Activated T-helper 1 cell treated with anti-CD3 and anti-CD28 coated beads, Interleukin-2, amount 50 U/mL, for 16 hours (primary cell): ENCODE measurements at places on chromosomes 5 and 9.
A peak's percentile ranks its signal among the peaks of the same experiment; 100 is the strongest.

- no peak for DNase-seq
These were observed 873 bp downstream of the C9orf50 start for GRCh38 chr9:129619787-129620668.

- no peak for DNase-seq
These were observed 262.9 kb upstream of the DMAC1 start for GRCh38 chr9:8062459-8062858.

GRCh38 chr9:70947086-70947485 lies 174.3 kb downstream of the TRPM3 start:
- DNase-seq: no peak

GRCh38 chr5:147835386-147835798 lies 3.9 kb upstream of the SPINK1 start:
- no peak for DNase-seq

DNA sequence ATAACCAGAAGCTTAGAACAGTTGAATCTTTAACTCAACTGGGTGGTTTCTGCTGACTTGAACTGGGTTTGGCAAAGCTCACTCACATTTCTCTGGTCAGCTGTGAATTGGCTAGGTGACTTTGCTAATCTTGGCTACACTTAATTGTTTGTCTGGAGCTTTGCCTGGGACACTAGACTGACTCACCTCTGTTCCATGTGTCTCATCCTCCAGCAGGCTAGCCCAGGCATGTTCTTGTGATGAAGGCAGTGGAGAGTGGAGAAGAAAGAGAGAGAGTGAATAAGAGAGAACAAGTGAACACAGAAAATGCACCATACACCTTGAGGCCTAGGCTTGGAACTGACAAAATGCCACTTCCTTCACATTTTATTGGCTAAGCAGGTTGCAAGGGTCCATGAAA lies 32.6 kb downstream of the SPATA31D1 start:
- DNase-seq: no peak

- no peak for DNase-seq
These were observed 85.9 kb downstream of the SLC12A2 start for GRCh38 chr5:128169401-128170017.

- no peak for DNase-seq
These were observed 36.8 kb upstream of the NEK6 start for GRCh38 chr9:124220946-124221451.

GRCh38 chr9:3331801-3332200 lies 194.0 kb downstream of the RFX3 start:
- DNase-seq: no peak

DNA sequence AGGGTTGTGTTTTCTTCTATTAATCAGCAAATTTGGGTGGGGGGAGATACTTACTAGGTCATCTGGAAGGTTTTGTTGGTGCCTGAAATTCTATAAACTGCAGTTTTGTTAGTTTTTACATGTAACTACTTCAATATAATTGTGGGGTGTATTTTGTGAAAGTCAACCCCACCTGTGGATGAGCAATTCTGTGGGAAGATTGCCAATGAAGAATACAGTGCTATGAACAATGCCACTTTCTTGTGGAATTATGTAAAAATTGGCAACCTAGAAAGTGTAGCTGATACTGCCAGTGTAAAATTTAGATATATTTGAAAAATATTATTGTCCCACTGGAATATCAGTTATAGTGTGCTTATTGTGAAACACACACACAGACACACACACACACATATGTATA lies 80.7 kb downstream of the VCAN start:
- DNase-seq: no peak

GRCh38 chr9:126341902-126342301 lies 15.3 kb downstream of the MVB12B start:
- no peak for DNase-seq

DNA sequence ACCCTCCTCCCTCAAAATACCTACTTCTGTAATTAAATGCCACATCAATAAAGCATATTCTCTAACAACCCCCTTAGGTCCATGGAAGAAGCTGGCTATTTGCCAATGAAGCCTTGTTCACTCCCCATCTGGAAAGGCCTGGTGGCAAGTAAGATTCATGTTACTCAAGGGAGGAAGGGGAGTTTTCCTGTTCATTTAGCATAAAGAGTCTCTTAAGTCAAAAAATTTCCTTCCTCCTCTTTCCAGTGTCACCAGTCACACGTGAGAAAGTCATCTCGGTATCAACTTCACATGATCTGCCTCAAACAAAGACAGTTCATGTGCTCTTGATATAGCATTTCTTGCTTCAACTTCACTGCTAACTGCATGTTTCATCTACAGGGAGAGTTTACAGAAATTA lies 32.7 kb upstream of the RIC1 start:
- no peak for DNase-seq

- DNase-seq: no peak
These were observed 167.3 kb downstream of the KDM4C start for GRCh38 chr9:6924988-6925563.

DNA sequence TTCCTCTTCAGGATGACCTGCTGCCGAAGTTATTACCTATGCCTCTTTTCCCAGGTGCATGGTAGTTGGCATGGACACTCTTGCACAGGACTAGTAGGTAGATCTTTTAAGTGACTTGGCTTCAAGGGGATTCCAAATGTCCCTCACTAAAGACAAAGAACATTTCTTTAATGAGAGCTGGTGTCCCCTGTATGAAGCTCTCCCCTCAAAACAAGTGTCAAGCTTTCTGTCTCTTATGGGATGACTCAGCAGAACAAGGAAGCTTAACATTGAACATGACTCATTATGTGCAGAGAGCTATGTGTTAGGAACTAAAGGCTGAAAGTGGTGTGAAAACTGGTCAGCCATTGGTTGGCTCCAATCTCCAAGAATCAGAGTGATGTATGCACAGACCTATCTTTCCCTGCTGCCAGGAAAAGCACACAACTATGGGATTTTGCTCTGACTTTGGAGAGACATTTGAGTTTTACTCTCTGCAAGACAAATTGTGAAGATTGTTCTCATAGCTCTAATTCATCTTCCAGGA lies 120.5 kb downstream of the PRDM6 start:
- DNase-seq: no peak

DNA sequence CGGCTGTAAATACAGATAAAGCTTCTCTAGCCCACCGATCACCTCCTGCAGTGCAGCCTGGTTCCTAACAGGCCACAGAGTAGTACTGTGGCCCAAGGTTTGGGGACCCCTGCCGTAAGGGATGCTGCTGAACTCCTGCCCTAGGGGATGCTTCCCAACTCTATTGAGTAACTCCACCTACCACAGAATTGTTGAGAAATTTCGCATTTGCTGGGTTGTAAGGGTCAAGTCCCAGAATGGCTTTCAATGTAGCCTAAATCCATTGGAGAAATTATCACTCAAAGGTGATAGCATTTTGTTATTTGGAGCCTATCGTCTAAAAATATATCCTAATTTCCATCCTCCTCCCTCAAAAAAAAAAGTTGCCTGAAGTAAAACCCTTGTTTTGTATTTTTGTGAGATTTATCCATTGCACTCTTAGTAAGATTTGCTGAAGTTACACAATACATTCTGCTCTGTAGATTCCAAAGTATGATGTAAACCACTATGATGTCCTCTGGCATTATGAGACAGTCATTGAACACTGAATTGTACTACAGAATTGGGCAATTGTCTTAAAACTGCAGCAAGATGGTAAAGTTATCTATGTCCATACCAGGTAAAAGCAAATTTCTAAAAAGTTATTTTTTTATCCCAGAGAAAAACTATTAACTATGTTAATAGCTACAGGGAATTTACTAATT lies 14.0 kb downstream of the ACTBL2 start:
- DNase-seq: no peak

DNA sequence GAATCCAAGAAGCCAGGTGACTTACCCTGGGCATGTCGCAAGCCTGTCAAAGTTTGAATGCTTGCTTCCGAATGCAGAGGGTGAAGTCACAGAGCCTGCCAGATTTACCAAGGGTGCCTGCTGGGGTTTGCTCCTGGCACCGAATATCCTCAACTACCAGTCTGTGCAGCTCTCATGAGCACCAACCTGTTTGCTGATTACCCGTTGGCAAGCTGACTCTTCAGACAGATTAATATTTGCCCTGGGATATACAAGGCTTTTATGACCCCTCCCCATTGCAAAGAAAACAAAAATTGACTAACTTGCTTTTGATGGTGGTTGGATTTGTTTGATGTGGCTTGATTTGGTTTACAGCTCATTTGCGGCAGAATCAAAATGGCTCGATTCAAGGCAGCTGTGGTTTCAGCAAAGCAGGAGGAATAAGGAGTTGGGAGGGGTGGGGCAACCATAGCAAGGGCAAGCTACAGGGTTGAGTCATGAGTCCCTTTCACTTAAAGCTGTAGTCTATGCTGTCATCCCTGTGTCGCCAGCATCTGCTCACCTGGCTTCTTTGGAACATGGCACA lies 82.3 kb upstream of the AGXT2 start:
- DNase-seq: peak; percentile 7

- DNase-seq: no peak
These were observed 156.1 kb downstream of the TTC39B start for GRCh38 chr9:15150939-15151338.

DNA sequence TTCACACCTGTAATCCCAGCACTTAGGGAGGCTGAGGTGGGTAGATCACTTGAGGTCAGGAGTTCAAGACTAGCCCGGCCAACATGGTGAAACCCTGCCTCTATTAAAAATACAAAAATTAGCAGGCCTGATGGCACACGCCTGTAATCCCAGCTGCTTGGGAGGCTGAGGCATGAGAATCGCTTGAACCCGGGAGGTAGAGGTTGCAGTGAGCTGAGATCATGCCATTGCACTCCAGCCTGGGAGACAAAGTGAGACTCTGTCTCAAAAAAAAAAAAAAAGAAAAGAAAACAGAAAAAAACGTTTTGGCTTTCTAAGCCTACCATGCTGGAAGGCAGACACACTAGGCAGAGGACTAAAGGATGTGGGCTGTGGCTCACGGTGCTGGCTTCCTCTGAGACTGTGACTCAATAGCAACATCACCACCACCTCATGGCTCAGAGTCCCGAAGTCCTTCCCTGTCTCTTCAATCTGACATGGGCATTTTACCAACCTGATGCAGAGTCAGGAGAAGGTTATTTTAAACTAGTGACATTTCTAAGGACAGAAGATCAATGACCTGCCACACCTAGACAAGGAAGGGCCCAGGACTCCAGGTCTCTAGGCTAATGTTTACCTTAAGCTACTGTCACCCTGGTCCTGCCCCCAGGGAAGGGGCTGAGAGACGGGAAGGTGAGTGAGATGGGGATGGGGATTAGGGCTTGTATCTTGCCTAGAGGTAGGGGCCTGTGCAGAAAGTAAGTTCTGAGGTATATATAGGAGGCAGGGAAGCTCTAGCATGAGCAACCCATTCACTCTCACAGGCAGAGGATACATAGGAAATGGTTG lies 3.7 kb downstream of the ECSCR start:
- DNase-seq: peak; percentile 55

GRCh38 chr5:179152144-179152895 lies 92.1 kb downstream of the ZNF354C start:
- no peak for DNase-seq

DNA sequence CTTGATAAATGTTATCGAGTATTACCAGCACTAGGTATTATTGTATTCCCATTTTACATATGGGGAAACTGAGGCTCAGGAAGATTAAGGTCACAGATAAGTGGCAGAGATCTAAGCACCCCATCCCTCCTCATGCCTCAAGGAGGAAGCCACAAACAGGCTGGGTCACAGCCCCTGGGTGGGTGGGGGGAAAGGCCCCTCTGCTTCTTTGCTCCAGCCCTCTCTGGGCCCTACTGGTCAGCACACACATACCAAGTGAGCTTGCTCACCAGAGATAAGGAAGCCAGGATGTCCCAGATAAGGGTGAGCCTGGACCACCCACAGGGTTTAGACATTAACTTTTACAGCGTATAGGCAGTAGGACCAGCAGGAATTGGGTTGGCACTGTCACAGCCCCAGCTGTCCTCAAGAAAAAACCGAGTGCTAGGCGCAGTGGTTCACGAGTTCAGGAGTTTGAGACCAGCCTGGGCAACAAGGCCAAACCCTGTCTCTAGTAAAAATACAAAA lies 45.3 kb downstream of the STK10 start:
- DNase-seq: no peak

- no peak for DNase-seq
These were observed 7.8 kb upstream of the ALDOB start for GRCh38 chr9:101443364-101443771.

GRCh38 chr9:84278130-84278529 lies 62.4 kb downstream of the SLC28A3 start:
- no peak for DNase-seq

DNA sequence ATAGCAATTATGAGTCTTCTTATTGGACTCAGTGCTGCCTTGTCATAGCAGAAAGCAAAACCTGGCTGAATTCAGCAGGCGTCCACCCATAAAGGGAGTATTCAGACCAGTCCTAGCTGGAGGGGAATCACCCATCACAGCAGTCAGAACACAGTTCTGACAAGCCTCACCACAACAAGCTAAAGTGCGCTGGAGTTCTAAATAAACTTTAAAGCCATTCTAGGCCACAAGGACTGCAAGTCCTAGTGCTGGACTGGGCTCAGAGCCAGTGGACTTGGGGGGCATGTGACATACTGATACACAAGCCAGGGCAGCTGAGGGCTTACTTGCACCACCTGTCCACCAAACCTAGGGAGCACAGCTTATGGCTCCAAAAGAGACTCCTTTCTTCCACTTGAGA lies 115.3 kb upstream of the PCSK5 start:
- DNase-seq: no peak

GRCh38 chr9:83140061-83140460 lies 77.1 kb upstream of the RASEF start:
- no peak for DNase-seq

DNA sequence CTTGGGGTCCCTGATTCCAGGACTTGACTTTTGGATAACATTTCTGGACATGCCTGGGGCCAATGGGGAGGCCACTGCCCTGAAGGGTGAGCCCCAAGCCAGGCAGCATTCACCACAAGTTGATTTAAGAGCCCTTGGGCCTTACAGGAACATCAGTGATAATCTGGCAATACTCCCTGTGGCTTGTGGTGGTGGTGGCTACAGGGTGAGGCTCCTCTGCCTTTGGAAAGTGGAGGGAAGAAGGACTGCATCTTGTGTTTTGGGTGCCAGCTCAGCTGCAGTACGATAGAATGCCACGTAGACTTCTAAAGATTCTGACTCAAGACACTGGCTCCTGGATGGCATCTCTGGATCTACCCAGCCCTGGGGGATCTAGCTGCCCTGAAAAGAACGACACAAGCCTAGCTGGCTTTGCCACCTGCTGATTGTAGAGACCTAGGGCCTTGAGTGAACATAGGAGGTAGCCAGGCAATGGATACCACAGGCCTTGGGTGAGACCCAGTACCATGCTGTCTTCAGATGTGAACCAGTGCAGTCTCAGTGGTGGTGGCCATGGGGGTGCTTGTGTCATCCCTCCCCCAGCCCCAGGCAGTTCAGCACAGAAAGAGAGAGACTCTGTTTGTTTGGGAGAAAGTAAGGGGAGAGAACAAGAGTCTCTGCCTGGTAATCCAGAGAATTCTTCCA lies 79.0 kb upstream of the DAP start:
- no peak for DNase-seq
